ENCODE measurements at places on chromosomes 5 and 9. TPM values are rescaled to one million over a fixed set of nuclear protein-coding genes. Genes with fewer than 3 reads are reported as not detected.

Gene CORO2A
- total RNA-seq, result 16.5 TPM

Gene TRIP13
- 6.2 TPM for total RNA-seq

DNA sequence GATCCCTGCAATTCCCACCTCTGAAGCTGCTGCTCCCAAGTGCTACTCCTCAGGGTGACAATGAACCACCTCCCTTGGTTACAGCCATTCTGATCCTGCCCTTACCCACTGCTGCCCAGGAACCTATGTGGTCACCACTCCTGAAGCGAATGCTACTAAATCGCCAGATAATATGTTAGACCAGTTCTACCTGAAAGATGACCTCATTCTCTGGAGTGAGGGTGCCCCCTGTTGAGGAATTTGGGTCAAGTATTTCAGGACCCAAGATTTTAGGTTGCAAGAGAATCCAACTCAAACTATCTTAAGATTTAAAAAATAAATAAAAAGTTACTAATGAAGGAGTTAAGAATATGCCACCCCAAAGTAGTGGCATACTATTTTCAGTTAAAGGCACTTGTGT, 5.8 kb upstream of the SNAPC3 start:
- DNase-seq, result peak; percentile 56
- H3K4me3 ChIP-seq, result no peak overlapping the region
- no peaks in the 10 kb centered on the region for H3K27me3 ChIP-seq
- no peak overlapping the region for H3K27ac ChIP-seq
- H3K36me3 ChIP-seq, result no peaks in the 10 kb centered on the region

GRCh38 chr5:10583663-10584572, 20.0 kb downstream of the ANKRD33B start:
- no peaks in the 10 kb centered on the region for H3K36me3 ChIP-seq
- no peak overlapping the region for H3K4me3 ChIP-seq
- no peak overlapping the region for H3K27ac ChIP-seq
- no peaks in the 10 kb centered on the region for H3K4me1 ChIP-seq
- no peak for DNase-seq

DNA sequence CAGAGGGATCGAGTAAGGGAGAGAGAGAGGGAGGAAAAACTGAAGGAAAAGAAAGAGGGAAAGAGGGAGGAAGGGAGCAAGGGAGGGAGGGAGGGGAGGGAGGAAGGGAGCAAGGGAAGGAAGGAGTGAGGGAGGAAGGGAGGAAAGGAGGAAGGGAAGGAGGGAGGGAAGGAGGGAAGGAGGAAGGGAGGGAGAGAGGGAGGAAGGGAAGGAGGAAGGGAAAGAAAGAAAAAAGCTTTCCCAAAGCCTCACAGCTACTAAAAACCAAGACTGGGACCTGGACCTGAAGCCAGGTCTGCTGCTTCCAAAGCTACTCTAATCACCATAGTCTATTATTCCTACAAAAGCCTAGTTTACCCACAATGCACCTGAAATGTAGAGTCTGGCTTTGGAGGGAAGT, 259.8 kb upstream of the WWC1 start:
- no peaks in the 10 kb centered on the region for H3K27me3 ChIP-seq
- H3K4me1 ChIP-seq, result no peaks in the 10 kb centered on the region
- DNase-seq, result no peak
- H3K4me3 ChIP-seq, result no peak overlapping the region

- H3K27ac ChIP-seq, result no peak overlapping the region
- H3K27me3 ChIP-seq, result no peaks in the 10 kb centered on the region
- H3K36me3 ChIP-seq, result no peaks in the 10 kb centered on the region
- no peaks in the 10 kb centered on the region for H3K4me1 ChIP-seq
- no peak for DNase-seq
Measured at GRCh38 chr5:155275222-155275621, 261.7 kb downstream of the KIF4B start.

- H3K27ac ChIP-seq, result no peak overlapping the region
- H3K4me3 ChIP-seq, result no peak overlapping the region
- no peaks in the 10 kb centered on the region for H3K27me3 ChIP-seq
- no peaks in the 10 kb centered on the region for H3K36me3 ChIP-seq
- no peak for DNase-seq
Measured at GRCh38 chr5:61232490-61233050, 70.3 kb upstream of the SMIM15 start.

- H3K36me3 ChIP-seq, result no peaks in the 10 kb centered on the region
- H3K27me3 ChIP-seq, result no peaks in the 10 kb centered on the region
- no peak overlapping the region for H3K27ac ChIP-seq
- DNase-seq, result no peak
Measured at GRCh38 chr9:2704504-2704903, 12.8 kb upstream of the KCNV2 start.

GRCh38 chr5:79934681-79935080, 56.4 kb downstream of the MTX3 start:
- no peaks in the 10 kb centered on the region for H3K36me3 ChIP-seq
- H3K4me3 ChIP-seq, result no peak overlapping the region
- H3K27ac ChIP-seq, result no peak overlapping the region
- H3K4me1 ChIP-seq, result peaks cover 3% of the 10 kb centered on the region

GRCh38 chr5:67806654-67807438, 408.7 kb upstream of the PIK3R1 start:
- H3K4me3 ChIP-seq, result no peak overlapping the region
- no peaks in the 10 kb centered on the region for H3K27me3 ChIP-seq
- no peaks in the 10 kb centered on the region for H3K4me1 ChIP-seq
- no peaks in the 10 kb centered on the region for H3K36me3 ChIP-seq
- DNase-seq, result no peak

Data from lung (tissue), 17 donors.